ENCODE measurements at places on chromosomes 2 and 18.

GRCh38 chr2:165529130-165529529 lies 59.6 kb downstream of the CSRNP3 start:
- DNase-seq = no peak

- DNase-seq = no peak
Measured at GRCh38 chr2:30753630-30754029, 53.6 kb downstream of the CAPN13 start.

DNA sequence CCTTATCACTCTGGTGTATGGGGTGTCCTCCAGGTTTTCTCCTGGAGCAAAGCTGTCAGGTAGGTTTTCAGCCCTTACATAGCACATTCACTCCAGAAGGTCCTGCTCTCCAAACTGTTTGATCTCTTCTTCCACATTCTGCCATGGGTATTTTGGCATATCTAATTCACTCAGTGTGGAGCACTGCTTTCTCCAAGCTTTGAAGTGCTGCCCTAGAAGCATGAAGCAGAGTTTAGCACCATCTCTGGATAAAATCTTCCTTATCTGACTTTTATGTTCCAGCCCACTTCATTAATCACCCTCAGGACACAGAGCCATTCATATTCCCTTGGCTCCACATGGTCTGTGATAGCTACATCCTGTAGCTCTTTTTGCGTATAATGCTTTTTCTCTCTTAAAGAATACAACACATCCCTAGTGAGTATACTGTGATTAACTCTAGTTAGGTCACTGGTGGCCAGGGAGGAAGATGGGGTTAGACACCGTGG lies 56.7 kb upstream of the ARHGAP28 start:
- no peak for DNase-seq

- no peak for DNase-seq
Measured at GRCh38 chr2:188243381-188243780, 48.3 kb upstream of the GULP1 start.

DNA sequence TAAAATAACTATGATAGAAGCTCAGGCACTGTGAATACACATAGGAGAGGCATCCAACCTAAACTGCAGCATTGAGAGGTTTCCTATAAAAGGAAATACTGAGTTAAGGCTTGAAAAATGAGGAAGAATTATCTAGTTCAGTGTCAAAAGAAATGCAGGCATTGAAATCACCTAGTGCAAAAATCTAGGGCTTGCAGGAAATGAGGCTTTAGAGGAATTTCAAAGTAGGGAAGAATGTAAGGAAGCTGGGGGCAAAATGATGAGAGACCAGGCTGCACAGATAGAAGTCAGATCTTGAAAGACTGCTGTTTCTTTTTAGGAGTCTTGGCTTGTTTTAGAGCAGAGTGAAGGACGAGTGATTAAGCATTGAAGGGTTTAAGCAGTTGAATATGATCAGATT lies 28.1 kb upstream of the SCYGR2 start:
- DNase-seq = no peak

DNA sequence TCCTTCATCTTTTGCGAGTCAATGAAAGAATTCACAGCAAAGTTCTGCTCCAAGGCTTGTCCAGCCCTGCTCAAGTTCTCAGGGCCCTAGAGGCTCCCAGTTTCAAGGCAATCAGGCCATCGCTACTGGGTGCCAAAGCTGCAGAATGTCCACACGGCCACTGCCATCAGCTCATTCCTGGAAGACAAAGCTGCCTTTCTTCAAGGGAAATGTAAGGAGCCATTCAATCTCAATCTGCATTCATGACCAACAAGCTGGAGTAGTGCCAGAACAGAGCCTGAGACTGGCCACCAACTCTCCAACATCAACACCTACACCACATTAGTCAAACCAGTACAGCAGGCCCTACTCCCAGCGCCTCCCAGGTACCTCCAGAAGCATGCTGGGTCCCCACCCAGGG lies 202.2 kb downstream of the TCF4 start:
- no peak for DNase-seq

GRCh38 chr2:172588931-172589330 lies 33.0 kb downstream of the PDK1 start:
- no peak for DNase-seq

DNA sequence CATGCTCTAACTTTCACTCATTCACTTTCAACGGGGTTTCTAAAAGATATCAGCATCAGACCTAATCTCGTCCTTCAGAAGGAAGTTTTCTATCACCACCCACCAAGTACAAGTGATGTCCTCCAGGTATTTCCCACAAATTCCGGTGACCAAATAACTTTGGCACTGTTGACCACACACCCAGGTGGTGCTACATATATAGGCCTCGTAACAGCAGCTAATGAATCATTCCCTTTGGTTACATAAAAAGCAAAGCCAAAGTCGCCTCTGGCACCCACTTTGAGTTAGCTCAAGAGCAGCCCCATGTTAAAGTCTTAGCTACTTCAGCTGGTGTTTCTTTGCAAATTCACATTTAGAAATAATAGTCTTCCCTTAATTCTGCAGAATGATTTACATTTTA lies 138.2 kb upstream of the OSR1 start:
- no peak for DNase-seq
